ENCODE measurements at places on chromosomes 1 and 21.

DNA sequence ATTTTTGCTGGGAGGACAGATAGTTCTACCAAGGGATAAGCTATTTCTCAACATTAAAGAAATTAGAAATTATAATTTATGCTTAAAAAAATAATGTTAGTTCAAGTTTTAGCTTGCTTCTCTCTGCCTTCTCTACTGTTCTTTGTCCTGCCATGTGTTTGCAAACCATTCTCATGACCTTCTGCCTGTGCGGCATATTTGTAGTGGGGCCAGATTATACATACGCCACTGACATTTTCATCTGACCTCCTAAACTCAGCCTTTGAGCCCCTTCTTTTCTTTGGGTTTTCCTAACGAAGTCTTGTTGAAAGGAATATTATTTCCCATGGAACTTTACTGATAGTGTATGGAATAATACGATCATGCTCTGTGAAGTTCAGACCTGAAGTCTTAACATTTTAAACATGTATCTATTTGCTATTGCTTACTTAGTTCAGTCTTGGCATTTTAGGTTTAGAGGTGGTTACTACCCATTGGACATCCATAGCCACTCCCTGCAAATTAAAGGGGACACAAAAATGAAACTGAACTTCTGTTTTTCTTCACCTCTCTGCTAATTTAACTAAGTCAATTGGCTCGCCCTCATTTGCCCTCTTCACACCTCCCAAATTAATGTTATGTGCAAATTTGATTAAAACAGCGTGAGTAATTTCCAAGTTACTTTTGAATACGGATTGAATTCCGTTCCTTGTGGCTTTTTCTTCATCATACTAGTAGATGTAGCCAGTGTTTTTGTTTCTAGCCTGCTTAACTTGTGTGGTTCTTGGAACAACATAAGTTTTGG is 15.6 kb downstream of the LRRC8D start:
- no peak for DNase-seq

GRCh38 chr1:60461925-60462595 is 388.5 kb upstream of the C1orf87 start:
- no peak for DNase-seq

DNA sequence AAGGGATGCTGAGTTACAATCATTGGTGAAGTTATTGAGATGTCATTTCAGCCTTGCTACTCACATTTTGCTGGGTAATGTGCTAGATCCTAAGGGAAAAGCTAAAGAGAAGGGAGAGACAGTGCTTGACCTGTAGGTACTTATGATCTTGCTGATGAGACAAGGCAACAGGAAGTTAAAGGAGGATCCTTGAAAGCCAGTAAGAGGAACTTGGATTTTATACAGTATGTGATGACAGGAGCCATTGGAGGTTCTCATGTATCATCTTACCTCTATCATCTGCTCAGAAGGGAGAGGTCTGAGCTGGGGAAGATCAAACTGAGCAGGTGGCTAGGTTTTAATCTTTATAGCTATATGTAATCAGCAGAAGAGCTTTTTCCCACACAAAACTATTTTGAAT is 6.3 kb downstream of the APOBEC4 start:
- no peak for DNase-seq

GRCh38 chr1:199221371-199222150 is 582.7 kb downstream of the PTPRC start:
- no peak for DNase-seq
